Astrocyte (in vitro differentiated cells and primary cell): ENCODE measurements at places on chromosomes 6 and 20. TPM values are rescaled to one million over a fixed set of nuclear protein-coding genes. Genes with fewer than 3 reads are reported as not detected.

GRCh38 chr20:44209686-44210405 is 725 bp downstream of the OSER1 start:
- peak; percentile 28 for DNase-seq

GRCh38 chr6:49410564-49410963 is 52.5 kb downstream of the MMUT start:
- DNase-seq = no peak

The WFDC5 gene
- not detected in 2 replicates for total RNA-seq

DNA sequence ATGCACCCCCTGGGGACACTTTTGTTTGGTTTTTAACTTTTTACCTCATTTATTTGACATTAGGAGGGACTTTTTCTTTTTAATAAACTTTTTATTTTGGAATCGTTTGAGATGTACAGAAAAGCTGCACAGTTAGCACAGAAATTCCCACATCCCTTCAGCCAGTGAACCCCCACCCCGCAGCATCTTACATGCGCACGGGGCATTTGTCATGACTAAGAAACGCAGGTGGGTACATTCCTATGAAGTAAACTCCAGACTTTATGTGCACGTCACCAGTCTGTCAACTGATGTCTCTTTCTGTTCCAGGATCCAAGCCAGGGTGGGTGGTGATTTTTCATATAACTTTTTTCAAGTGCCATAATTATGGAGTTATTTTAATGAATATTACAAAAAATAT is 4.9 kb upstream of the ZNF831 start:
- DNase-seq = no peak

- DNase-seq = no peak
Measured at GRCh38 chr20:4904127-4904860, 97.0 kb downstream of the SLC23A2 start.

The UNC5CL gene
- 0.27 and 0.29 TPM in 2 replicates for total RNA-seq
